HFFc6 (cell line): ENCODE measurements at places on chromosomes 6 and 20. TPM values are rescaled to one million over a fixed set of nuclear protein-coding genes. Genes with fewer than 3 reads are reported as not detected.

The SCUBE3 gene
- total RNA-seq = 39.9 to 70.6 TPM (median 69.2 TPM) in 3 replicates

The HLA-G gene
- 0.21 to 0.33 TPM in 2 of 3 replicates, not detected in the other for total RNA-seq

The MUC21 gene
- not detected in 3 replicates for total RNA-seq

The SLC24A3 gene
- not detected in 3 replicates for total RNA-seq

The ACTL10 gene
- total RNA-seq = 1.7 to 2.4 TPM (median 2.2 TPM) in 3 replicates

The PNPLA1 gene
- total RNA-seq = not detected in 3 replicates

The TFAP2B gene
- total RNA-seq = not detected in 3 replicates

The SOX4 gene
- total RNA-seq = 3.5 to 6.6 TPM (median 6.4 TPM) in 3 replicates

The RUNX2 gene
- total RNA-seq = 8.1 and 10.5 TPM in 2 replicates

The MLIP gene
- total RNA-seq = not detected in 3 replicates

The AGPAT4 gene
- 2.1 to 3.9 TPM (median 2.4 TPM) in 3 replicates for total RNA-seq

The DPPA5 gene
- not detected in 3 replicates for total RNA-seq

The CALHM5 gene
- 1.6 to 4.6 TPM (median 2.0 TPM) in 3 replicates for total RNA-seq

GRCh38 chr6:110101885-110102284, 77.6 kb downstream of the WASF1 start:
- H3K27ac ChIP-seq = no peak overlapping the region
- H3K36me3 ChIP-seq = peaks cover 10% of the 10 kb centered on the region
- peaks cover 10% of the 10 kb centered on the region for H3K4me1 ChIP-seq
- H3K27me3 ChIP-seq = no peaks in the 10 kb centered on the region
- no peak for DNase-seq
- no peak overlapping the region for H3K4me3 ChIP-seq

- H3K4me1 ChIP-seq = no peaks in the 10 kb centered on the region
- H3K36me3 ChIP-seq = no peaks in the 10 kb centered on the region
- peaks cover 13% of the 10 kb centered on the region for H3K27me3 ChIP-seq
- H3K4me3 ChIP-seq = no peak overlapping the region
- DNase-seq = no peak
Observed at GRCh38 chr6:137631323-137631722, 137.1 kb upstream of the OLIG3 start.

- H3K27ac ChIP-seq = no peak overlapping the region
- peaks cover 29% of the 10 kb centered on the region for H3K27me3 ChIP-seq
- H3K36me3 ChIP-seq = no peaks in the 10 kb centered on the region
- no peaks in the 10 kb centered on the region for H3K4me1 ChIP-seq
- H3K4me3 ChIP-seq = no peak overlapping the region
Observed at GRCh38 chr20:33086052-33086722, 6.7 kb downstream of the BPIFB4 start.

DNA sequence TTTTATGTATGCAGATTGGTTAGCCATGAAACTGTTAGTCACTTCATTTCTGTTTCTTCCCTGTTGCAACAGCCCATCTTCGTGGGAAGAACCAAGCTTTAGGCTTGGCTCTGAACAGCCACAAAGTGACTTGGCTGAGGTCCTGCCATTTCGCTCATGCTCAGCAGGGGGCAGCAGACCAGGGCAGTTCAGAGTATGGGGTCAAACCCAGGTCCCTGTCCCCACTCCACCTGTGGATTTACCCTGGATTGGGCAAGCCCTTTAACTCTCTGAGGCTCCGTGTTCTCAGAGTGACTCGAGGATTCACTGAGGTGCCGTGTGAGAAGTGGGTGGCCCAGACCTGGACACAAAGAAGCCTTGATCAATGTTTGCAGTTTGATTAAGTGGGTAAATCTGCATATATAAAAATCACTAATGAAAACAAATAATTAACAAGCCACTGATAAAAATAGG, 19.8 kb upstream of the MAP1LC3A start:
- peaks cover 2% of the 10 kb centered on the region; the same call in 1 of the 2 replicates for H3K27me3 ChIP-seq
- peak; percentile 36 for DNase-seq
- H3K36me3 ChIP-seq = peaks cover 35% of the 10 kb centered on the region
- 0 out of 2 replicates have a peak, but pooled peaks cover 5% of the 10 kb centered on the region for H3K4me1 ChIP-seq
- H3K27ac ChIP-seq = peak overlapping the region; percentile 25; the same call in 1 of the 2 replicates

- no peak overlapping the region for H3K27ac ChIP-seq
- 0 out of 2 replicates have a peak, but pooled peaks cover 2% of the 10 kb centered on the region for H3K27me3 ChIP-seq
- DNase-seq = no peak
Observed at GRCh38 chr6:144935661-144936060, 650.5 kb downstream of the UTRN start.

GRCh38 chr6:12384357-12384912, 94.3 kb downstream of the EDN1 start:
- no peaks in the 10 kb centered on the region for H3K36me3 ChIP-seq
- H3K27ac ChIP-seq = no peak overlapping the region
- peaks cover 29% of the 10 kb centered on the region for H3K4me1 ChIP-seq

GRCh38 chr6:3836566-3836965, 12.6 kb upstream of the FAM50B start:
- no peaks in the 10 kb centered on the region for H3K27me3 ChIP-seq
- no peak overlapping the region for H3K27ac ChIP-seq
- H3K4me3 ChIP-seq = no peak overlapping the region
- H3K36me3 ChIP-seq = no peaks in the 10 kb centered on the region

- peak overlapping the region; percentile 68 for H3K27ac ChIP-seq
- peaks cover 39% of the 10 kb centered on the region for H3K36me3 ChIP-seq
- H3K4me3 ChIP-seq = peak overlapping the region; percentile 35
- H3K27me3 ChIP-seq = peaks cover 1% of the 10 kb centered on the region
- peaks cover 54% of the 10 kb centered on the region for H3K4me1 ChIP-seq
- DNase-seq = peak; percentile 78
Observed at GRCh38 chr6:4055420-4056041, 23.4 kb downstream of the FAM217A start.

DNA sequence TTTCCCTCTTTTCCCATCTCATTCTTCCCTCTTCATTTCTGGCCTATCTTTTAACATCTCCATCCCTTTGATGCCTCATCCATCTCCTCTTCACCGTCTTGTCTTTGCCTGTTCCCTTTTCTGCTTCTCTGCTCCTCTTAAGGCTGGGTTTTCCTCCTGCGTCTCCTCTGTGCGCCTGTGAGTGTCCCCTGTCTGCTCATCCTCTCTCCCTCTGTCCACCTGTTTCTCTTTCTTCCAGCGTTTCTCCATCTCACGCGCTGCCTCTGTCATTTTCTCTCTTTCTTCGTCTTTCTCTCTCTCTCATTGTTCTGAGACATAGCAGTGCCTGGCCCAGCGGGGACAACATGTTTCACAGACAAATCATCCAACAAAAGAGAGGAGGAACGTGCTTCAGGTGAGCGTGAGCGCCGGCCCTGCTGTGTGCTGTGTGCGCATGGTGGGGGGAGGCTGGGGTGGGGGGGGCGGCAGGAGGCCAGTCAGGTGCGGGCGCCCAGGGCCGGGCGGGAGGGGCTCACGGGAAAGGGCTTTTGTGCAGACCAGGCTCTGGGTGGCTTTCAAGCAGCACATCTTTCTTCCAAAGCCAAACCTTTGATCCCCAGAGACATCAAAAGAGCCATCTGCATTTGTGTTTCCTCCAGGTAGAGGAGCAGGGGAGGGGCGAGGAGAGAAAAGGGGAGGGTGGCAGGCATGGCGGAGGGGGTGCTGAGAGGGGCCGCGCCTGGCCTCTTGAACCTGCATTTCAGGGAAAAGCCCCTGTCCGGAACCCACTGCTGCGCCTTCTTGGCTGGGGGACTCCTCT, 121.3 kb downstream of the VEGFA start:
- peaks cover 19% of the 10 kb centered on the region for H3K27me3 ChIP-seq
- no peaks in the 10 kb centered on the region for H3K36me3 ChIP-seq
- DNase-seq = no peak
- H3K4me3 ChIP-seq = no peak overlapping the region
- no peak overlapping the region for H3K27ac ChIP-seq

- H3K27me3 ChIP-seq = no peaks in the 10 kb centered on the region; the same call in 1 of the 2 replicates
- H3K4me1 ChIP-seq = no peaks in the 10 kb centered on the region
- no peak for DNase-seq
- no peak overlapping the region for H3K4me3 ChIP-seq
- peaks cover 15% of the 10 kb centered on the region for H3K36me3 ChIP-seq
- H3K27ac ChIP-seq = no peak overlapping the region
Observed at GRCh38 chr6:168616816-168617765, 176.1 kb downstream of the SMOC2 start.

GRCh38 chr6:154289818-154290508, 66.6 kb downstream of the IPCEF1 start:
- DNase-seq = no peak
- H3K27me3 ChIP-seq = no peaks in the 10 kb centered on the region
- no peak overlapping the region for H3K27ac ChIP-seq
- no peak overlapping the region for H3K4me3 ChIP-seq

DNA sequence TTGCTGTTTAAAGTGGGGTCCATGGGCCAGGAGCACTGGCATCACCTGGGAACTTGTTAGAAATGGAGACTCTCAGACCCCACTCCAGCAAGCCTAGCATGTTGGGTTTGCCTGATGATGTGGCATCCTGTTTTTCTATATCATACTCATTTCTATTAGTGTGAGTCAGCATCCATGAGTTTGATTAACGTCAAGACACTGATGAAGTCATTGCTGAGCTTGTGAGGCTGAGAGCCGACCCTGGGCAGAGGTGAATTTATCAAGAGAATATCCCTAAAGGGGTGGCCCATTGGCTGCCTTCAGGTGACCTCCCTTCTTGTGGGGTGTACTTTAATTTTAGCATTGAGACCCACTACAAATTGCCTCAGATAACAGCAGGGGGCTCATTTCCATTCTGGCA, 43.4 kb upstream of the RNF144B start:
- H3K4me1 ChIP-seq = peaks cover 69% of the 10 kb centered on the region
- DNase-seq = peak; percentile 40

DNA sequence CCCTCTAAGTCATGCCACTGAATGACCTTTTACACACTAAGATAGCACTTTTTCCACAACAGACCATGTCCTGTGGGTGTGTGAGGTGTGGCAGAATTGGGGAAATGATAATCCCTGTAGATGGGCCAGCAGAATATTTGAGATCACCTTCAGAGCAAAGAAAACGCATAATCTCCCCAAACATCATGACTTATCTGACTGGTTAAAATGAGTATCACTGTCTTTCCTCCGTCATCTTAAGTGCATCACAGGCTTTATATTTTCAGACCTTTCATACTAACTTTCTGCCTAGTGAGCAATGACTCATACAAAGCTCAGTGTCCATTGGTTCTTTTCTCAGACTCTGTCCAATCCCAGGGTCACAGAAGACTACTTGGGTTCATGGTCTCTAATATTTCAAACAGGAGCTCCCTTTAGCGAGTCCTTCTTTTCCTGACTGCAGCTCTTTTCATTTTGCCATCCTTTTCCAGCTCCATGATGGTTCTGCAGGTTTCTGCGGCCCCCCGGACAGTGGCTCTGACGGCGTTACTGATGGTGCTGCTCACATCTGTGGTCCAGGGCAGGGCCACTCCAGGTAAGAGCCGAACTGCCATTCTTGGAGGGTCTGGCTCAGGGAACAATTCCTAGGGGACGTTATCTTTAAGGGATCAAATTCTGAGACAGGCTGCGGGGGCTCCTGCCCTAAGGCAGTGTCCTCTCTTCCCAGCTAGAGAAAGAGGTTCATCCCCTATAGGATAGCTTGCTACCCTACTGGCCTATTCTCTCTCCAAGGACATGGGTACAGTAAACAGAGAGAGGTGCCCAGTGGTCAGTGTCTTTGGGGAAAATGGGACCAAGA, at the start of gene HLA-DPB1:
TSS of gene HLA-DPB1 (plus strand) at position 423 of the 838 bp plus-strand sequence. CDS start at position 475, 52 bp downstream.
- no peak within 1 kb of the TSS for H3K27ac ChIP-seq
- H3K4me3 ChIP-seq = no peak within 1 kb of the TSS
- H3K27me3 ChIP-seq = peaks cover 28% of the 10 kb centered on the region
- H3K36me3 ChIP-seq = no peaks in the 10 kb centered on the region
- peaks cover 5% of the 10 kb centered on the region for H3K4me1 ChIP-seq

DNA sequence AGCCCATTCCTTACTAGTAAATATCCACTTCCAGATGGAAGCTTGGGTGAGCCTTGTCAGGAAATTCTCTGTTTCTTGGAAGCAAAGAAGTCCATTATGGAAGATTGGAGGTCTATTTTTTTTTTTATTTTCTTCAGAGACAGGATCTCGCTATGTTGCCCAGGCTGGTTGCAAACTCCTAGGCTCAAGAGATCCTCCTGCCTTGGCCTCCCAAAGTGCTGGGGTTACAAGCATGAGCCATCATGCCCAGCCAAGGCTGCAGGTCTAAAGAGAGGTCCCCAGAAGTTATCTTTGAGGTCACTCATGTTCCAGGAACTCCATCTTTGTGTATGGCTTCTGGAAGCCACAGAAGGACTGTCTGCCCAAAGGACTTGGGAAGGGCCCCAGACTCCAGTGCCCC, 255.3 kb downstream of the LY86 start:
- DNase-seq = no peak
- no peak overlapping the region for H3K27ac ChIP-seq
- H3K27me3 ChIP-seq = peaks cover 5% of the 10 kb centered on the region; the same call in 1 of the 2 replicates
- H3K4me3 ChIP-seq = no peak overlapping the region
- peaks cover 27% of the 10 kb centered on the region; the same call in 1 of the 2 replicates for H3K4me1 ChIP-seq
- no peaks in the 10 kb centered on the region; the same call in 1 of the 2 replicates for H3K36me3 ChIP-seq

DNA sequence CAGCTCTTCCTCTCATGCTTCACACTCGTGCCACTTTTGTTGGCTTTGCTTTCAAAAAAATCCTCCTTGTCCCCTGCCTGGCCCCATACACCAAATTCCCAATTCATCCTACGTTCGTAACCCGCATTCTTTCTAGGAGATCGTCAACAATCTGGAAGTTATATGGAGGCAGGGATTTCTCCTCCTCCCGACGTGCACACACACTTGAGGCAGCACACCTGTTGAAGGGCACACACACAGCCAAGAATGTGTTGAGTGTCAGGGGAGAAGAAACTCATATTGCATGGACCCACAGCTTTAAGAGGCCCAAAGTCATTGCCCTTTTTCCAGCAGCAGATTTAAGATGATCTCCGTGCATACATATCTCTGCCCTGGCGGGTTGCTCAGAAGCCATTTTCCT, 28.9 kb downstream of the THBS2 start:
- H3K4me3 ChIP-seq = peak overlapping the region; percentile 18
- H3K36me3 ChIP-seq = peaks cover 87% of the 10 kb centered on the region
- H3K27ac ChIP-seq = peak overlapping the region; percentile 80
- H3K27me3 ChIP-seq = peaks cover 5% of the 10 kb centered on the region

DNA sequence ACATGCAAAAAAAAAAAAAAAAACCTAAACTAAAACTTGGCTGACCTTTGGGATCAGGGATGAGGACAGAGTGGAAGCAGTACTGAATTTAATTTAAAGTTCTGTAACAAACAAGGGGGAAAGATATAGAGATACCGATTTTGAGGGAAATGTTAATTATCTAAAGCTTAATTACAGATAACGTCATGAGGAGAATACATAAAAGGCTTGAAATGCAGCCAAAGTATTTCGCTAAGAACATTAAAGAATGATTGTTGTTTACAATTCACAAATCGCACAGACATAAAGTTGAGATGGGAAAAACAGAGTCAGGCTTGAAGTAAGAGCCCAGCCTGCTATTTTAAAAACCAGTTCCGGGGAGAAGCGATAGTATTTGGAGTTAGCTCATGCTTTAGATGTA, 208.0 kb upstream of the SASH1 start:
- H3K27ac ChIP-seq = no peak overlapping the region
- H3K4me1 ChIP-seq = peaks cover 8% of the 10 kb centered on the region; the same call in 1 of the 2 replicates

- H3K36me3 ChIP-seq = peaks cover 2% of the 10 kb centered on the region; the same call in 1 of the 2 replicates
- H3K27ac ChIP-seq = no peak overlapping the region
- H3K27me3 ChIP-seq = peaks cover 20% of the 10 kb centered on the region
- H3K4me3 ChIP-seq = no peak overlapping the region
- no peak for DNase-seq
- peaks cover 8% of the 10 kb centered on the region for H3K4me1 ChIP-seq
Observed at GRCh38 chr20:5369629-5370028, 52.9 kb upstream of the PROKR2 start.

- peak overlapping the region; percentile 40 for H3K27ac ChIP-seq
- no peaks in the 10 kb centered on the region for H3K36me3 ChIP-seq
- H3K4me1 ChIP-seq = peaks cover 64% of the 10 kb centered on the region
- no peak overlapping the region; the same call in 1 of the 2 replicates for H3K4me3 ChIP-seq
Observed at GRCh38 chr6:138293428-138294395, 75.4 kb upstream of the PBOV1 start.
